Heart left ventricle (tissue), 16 donors: ENCODE measurements at places on chromosomes 13 and 19. TPM values are rescaled to one million over a fixed set of nuclear protein-coding genes. Genes with fewer than 3 reads are reported as not detected.

NRTN gene
- total RNA-seq, result 9.7 TPM

- DNase-seq, result no peak
Observed at GRCh38 chr13:62360609-62361008, 945.0 kb upstream of the PCDH20 start.

DNA sequence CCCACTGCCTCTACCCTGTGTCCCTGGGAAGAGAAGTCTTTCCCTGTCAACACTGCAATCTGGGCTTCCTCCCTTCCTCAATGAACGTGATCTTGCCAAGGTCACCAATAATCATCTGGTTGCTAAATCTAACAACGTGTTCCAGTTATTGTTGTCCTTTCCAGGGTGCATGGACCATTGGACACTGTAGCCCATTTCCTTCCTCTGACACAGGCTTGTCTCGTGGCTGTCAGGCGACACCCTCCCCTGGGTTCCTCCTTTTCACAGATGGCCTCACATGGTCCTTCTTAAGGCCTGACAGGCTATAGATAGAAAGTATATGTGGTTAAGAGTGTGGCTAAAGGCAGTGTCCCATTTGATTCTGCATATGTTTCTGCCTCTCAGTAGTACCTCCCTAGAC is 67.7 kb upstream of the STARD13 start:
- peak; percentile 65 for DNase-seq

SLC25A41 gene
- total RNA-seq, result 0.56 TPM

GZMM gene
- 0.40 TPM for total RNA-seq

- DNase-seq, result no peak
Observed at GRCh38 chr13:48709213-48709612, 55.5 kb downstream of the CYSLTR2 start.

DNA sequence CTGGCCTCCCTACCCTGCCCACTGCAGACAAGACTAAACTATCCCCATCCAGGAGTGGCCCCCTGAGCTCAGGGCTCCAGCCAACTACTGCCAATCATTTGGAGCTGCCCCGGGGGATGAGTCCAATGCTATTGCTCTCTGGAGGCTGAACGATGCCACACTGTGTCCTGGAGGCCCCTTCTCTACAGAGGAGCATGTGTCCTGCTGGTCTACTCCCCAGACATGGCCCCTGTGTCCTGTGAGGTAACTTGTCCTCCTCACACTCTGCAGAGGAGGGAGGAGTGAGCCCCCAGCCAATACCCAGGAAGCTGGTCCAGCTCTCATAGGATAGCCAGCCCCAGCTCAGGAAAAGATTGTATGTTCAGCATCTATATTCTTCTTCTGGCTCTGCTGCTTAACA is 159.1 kb upstream of the GPR12 start:
- DNase-seq, result no peak

KIRREL2 gene
- total RNA-seq, result not detected

DNA sequence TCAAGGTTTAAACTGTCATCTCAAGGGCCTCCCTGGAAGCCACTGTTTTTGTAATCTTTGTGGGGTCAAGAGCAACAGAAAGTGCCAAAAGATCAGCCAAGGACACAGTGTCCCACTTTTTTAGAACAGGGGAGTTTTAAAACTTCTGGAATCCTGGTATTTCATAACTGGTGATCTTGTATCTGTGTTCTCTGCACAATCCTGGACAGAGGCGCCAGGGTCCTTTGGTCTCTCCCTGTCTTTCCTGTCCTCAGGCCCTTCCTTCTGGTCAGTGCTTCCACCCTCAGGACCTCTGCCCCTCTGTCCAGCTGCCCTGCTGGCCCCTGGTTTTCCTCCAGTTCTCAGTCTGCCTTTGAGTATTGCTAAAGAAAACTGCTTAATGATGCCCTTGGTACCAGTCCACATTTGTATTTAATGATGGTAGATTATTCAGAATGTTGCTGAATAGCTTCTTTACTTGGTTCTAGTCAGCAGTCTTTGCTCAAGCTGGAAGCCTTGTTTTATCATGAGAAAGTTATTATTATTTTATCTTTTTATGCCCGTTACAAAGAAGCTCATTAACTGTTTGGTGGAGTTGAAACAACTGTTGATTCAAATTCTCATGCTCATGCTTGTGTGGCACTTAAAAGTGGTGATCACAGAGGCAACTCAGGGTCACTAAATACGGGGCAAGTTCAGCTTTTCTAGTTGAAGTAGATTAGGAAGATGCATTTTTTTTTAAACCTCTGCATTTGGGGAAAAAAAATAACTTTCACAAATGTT is 47.5 kb downstream of the WASF3 start:
- peak; percentile 43 for DNase-seq

ICAM3 gene
- total RNA-seq, result 17.2 TPM

KCNN4 gene
- 1.2 TPM for total RNA-seq
